ENCODE measurements at places on chromosomes 4 and X. TPM values are rescaled to one million over a fixed set of nuclear protein-coding genes. Genes with fewer than 3 reads are reported as not detected.

Gene IL2
- not detected for polyA plus RNA-seq

Gene HERC5
- polyA plus RNA-seq: 4.8 TPM

Gene TMEM150C
- 25.2 TPM for polyA plus RNA-seq

Gene DACH2
- 0.64 TPM for polyA plus RNA-seq

Gene GAGE2A
- polyA plus RNA-seq: not detected

Gene GDPD2
- polyA plus RNA-seq: 1.1 TPM

Gene XAGE2
- not detected for polyA plus RNA-seq

Measured in left renal pelvis (tissue), 4 donors.